AG08395 (cell line): ENCODE measurements at places on chromosomes 7 and 10.

GRCh38 chr7:70171369-70171920 is 573.2 kb downstream of the AUTS2 start:
- DNase-seq, result no peak

DNA sequence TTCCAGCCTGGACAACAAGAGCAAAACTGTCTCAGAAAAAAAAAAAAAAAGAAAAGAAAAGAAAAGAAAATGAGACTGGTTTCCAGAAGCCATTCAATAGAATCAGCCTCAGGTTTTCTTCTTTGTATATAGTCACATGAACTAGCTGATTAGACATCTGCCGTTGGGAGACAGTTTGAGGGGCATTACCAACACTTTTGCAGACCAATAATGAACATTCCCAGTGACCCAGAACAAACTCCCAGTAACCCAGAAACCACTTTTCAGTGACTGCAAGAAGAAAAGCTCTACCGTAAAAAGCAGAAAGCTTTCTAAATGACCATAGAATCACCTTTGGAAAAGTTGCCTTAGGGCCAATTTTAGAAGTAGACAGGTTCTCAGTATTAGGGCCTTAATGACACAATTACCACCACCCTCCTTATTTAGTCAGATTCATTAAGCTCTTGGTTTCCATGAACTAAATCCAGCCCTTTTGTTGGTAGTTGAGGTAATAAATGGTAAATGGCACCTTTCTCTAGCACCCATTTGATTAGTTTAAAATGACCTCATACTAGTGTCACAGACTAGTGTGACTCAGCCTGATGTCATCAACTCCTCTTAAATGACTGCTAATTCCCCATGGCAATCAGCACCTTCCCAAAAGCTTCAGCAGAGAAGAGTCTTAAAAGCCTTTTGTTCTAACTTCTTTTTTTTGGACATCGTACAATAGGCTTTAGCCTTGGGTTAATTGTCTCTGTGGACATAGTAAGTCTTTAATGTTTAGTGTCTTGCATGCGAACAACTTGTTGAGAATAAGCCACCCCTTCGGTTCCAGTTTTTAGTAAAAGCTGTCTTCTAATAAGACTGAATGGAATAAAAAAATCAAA is 33.6 kb upstream of the XRCC2 start:
- no peak for DNase-seq

- peak; percentile 88 for DNase-seq
Measured at GRCh38 chr7:108079648-108080591, 50.2 kb downstream of the LAMB4 start.

DNA sequence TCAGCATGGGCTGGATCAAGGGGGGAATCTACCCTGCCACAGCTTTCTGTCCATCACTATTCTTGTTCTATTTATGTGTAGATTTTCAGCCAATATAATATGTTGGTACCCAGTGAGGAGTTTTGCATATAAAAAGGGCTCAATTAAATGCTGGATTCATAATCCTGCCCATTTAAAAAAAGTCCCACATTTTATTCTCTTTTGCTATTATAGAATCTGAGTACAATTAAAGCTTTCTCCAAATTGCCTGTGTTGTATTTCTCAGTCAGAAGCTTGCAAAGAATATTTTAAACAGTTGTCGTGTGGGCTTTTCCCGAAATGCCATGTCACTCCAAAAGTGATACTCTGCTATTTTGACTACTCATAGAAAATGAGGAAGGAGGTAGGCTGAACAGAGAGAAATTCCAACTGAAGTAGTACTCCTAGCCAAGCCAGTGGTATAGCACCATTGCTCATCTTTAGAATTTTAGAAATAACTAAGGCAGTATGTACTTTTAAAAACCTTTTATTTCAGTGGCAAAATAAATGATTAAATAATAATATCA is 108.3 kb upstream of the HDAC9 start:
- no peak for DNase-seq

DNA sequence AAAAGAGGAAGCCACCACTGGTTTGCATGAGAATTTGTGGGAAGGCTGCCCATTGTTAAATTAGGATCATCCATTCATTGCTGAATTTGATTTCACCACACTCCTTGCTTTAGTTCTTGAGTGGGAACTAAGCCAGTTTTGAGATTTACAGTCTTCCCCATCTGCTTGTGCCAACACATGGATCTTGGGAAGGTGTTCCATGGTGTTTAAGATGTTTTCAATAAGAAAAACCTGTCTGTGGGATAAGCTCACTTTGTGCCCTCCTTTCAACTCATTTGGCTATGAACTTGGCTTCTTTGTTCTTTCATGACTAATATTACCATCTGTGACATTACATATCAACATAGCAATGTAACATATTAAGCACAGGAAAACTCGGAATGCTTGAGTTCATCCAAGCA is 73.2 kb downstream of the INHBA start:
- DNase-seq, result peak; percentile 36

- no peak for DNase-seq
Measured at GRCh38 chr10:59868696-59869593, 37.4 kb downstream of the CCDC6 start.

- peak; percentile 16 for DNase-seq
Measured at GRCh38 chr10:31864834-31865518, 63.7 kb downstream of the ARHGAP12 start.

DNA sequence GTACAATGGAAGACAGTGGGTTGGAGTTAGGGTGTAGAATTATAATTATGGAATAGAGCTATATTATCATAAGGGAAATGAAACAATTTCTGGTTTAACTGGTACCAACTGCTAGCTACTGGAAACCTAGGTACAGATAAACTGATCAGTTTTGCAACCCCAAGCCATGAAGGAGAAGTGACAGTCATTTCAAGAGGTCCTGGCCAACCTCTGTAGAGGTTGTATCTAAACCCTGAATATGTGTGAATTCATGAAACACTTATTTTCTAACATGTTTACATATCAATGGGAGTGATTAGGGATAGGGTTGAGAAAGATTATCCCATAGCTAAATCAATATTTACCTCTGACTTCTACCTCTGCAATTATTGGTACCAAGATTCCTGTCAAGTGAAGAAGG is 29.9 kb upstream of the CC2D2B start:
- DNase-seq, result no peak

GRCh38 chr7:30682212-30683083 is at the start of gene CRHR2:
CRHR2 (minus strand) TSS chr7:30682456; CDS start chr7:30682280, 176 bp downstream.
- no peak for DNase-seq

DNA sequence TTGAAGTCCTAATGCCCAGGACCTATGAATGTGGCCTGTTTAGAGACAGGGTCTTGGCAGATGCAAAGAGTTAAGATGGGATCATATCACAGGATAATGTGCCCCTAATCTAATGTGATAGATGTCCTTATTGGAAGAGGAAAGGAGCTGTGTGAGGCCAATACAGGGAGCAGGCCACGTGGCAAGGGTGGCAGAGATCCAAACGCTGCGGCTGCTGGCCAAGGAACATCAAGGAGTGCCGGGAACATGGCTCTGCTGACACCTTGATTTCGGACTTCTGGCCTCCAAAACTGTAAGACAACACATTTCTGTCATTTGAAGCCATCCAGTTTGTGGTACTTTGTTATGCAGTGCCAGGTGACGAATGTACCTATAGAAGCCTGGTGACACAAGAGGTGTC is 37.7 kb upstream of the EZH2 start:
- no peak for DNase-seq

DNA sequence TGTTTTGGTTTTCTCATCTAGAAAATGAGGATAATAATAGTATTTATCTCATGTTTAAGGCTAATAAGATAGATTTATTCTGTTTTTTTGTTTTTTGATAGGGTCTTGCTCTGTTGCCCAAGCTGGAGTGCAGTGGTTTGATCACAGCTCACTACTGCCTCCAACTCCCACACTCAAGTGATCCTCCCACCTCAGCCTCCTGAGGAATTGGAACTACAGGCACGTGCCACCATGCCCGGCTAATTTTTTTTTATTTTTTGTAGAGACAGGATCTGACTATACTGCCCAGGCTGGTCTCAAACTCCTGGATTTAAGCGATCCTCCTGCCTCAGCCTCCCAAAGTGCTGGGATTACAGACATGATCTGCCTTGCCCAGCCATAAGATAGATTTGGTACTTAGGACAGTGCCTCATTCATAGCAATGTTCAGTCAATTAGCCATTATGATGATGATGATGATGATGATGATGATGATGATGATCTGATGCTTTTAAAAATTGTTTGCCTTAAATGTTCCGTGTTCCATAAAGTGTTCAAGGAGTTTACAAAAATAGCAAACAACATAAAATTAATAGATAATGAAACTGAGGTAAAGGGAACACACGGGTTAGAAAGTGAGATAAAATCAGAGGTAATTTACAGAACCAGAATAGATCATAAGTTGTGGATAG is 4.6 kb downstream of the WIPF3 start:
- DNase-seq, result no peak

GRCh38 chr10:93911866-93912265 is 18.1 kb downstream of the SLC35G1 start:
- DNase-seq, result no peak

DNA sequence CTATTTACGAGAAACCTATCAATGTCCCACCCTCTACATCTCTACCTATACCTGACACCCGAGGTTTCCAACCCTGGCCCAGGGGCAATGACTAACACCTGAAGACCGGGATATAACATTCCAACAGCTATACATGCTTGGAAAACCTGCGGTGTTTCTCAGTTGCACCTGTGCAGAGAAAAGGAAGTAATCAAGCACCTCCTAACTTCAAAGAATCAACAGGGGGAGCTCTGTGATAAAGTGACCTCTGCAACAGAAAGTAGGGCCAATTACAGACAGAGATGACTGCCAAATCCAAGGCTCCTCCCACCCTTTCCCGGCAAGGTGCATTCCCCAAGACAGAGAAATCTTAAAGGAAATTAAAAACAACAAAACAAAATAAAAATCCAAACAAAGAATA is 41.3 kb downstream of the CCDC6 start:
- no peak for DNase-seq

- no peak for DNase-seq
Measured at GRCh38 chr10:98186681-98187080, 52.2 kb downstream of the R3HCC1L start.

GRCh38 chr10:130337696-130338635 is 201.8 kb downstream of the GLRX3 start:
- no peak for DNase-seq

- no peak for DNase-seq
Measured at GRCh38 chr10:54665095-54665494, 135.9 kb downstream of the PCDH15 start.

DNA sequence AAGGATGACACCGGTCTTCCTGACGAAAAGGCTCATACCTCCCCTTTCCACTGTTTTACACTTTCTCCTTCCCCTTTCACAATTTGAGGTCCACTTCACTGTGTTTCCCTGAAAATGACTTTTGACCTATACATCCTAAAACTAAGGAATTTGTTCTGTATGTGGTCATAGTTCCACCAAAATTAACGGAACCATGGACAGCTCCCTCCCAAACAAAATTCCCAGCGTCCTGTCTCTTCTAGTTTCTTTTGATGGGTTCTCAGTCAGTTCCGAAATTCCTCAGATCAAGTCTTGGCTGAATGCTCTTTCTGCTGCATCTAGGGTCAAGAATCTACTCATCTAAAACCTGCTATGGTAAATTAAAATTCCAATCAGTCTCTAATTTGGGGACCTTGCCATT is 1191.9 kb downstream of the CNTNAP2 start:
- no peak for DNase-seq

GRCh38 chr7:34240417-34240816 is 335.1 kb downstream of the BMPER start:
- DNase-seq, result no peak

DNA sequence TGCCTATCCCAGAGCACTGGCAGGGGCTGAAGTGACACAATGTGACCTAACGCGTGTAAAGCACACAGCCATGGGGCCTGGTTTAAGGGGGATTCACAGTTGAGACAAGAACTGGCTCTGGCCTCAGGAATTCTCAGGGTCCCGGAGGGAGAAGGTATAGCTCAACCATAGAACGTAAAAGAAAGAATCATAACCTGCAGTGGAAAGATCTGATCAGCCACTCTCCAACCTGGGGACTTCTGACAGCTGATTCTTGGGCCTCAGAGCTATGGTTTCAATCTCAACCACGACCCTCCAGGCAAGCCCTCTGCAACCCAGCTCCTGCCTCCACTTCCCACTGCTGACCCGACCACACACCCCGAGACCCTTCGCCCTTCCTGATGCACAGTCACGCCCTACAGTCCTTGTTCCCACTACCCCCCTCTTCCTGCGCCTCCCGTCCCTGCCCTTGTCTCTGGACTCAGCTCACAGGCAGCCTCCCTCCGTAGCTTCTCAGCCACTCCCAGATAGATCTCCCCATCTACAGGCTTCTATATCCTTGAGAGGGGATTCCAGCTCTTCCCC is 245.2 kb downstream of the BUB3 start:
- DNase-seq, result no peak

GRCh38 chr7:16278167-16278787 is 143.1 kb downstream of the CRPPA start:
- DNase-seq, result no peak

- DNase-seq, result peak; percentile 2
Measured at GRCh38 chr7:15086131-15086611, 183.6 kb upstream of the DGKB start.

DNA sequence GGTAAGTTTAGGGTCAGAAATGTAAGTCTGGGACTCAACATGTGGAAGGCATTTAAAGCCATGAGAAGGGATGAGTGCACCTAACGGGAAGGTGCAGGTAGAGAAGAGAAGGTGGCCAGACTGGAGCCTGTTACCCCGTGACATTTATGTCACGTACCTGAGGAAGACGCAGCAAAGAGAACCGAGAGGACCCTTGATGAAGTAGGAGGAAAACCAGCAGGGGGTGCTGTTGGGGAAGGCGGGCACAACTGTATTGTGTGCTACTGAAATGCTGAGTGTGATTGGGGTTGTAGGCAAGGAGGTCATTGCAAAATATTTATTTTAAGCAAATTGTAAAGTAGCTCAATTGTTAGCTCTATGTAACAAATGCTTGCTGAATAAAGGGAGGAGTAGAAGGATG is 338.2 kb upstream of the PRKCQ start:
- no peak for DNase-seq

DNA sequence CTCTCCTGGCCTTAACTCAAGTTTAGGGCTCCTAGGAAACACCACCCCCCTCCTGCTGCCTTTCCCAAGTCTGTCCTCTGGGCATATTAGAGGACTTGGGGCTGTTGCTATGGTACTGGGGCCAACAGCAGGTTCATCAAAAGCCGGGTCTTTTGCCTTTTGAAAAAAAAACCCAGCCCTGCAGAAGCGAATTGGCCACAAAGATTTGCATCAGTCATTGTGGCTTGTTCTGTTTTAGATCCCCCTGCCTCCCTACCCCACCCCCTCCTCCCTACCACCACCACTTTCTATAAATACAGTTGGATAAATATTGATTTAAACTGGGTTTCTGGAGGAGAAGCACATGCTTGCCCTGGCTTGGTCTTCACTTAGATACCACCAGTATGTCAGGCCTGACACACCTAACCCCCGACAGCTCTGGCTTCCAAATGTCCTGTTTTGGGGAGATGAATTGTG is 7.0 kb downstream of the MXI1 start:
- no peak for DNase-seq

GRCh38 chr10:72704117-72704516 is 12.2 kb downstream of the MCU start:
- DNase-seq, result no peak

GRCh38 chr10:96496281-96496925 is 17.3 kb downstream of the TLL2 start:
- DNase-seq, result peak; percentile 47

- no peak for DNase-seq
Measured at GRCh38 chr7:119783799-119784198, 489.2 kb upstream of the KCND2 start.
